ENCODE measurements at places on chromosomes 5 and 9. TPM values are rescaled to one million over a fixed set of nuclear protein-coding genes. Genes with fewer than 3 reads are reported as not detected.

DNA sequence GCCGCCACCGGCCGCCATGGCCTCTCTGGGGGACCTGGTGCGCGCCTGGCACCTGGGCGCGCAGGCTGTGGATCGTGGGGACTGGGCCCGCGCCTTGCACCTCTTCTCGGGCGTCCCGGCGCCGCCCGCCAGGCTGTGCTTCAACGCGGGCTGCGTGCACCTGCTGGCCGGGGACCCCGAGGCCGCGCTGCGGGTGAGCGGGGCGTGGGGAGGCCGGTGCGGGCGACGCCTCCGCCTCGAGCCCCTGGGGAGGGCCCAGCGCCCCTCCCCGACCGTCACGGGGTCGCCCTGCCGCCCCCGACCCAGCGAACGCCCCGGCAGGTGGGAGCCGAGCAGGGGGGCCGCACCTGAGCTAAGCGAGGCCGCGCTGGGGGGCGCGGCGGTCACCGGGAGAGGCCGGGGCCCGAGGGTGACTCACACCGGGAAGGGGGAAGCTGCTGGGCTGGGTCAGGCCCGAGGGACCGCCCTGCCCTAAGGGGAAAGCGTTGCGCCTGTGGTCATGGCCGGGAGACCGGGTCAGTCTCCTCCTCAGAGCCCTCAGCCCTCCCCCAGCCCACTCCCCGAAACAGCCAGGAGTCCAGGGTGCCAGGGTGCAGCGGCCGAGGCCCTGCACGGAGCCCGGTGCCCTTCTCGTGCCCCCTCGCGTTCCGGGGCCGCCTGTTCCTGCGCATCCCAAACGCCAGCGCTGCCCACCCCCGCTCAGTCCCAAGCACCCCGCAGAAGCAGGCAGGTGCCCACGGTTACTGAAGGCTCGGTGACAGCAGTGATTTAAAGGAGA is 510 bp downstream of the NOXA1 start:
- DNase-seq = no peak

- no peak for DNase-seq
Observed at GRCh38 chr9:122197426-122197825, 31.3 kb downstream of the LHX6 start.

DNA sequence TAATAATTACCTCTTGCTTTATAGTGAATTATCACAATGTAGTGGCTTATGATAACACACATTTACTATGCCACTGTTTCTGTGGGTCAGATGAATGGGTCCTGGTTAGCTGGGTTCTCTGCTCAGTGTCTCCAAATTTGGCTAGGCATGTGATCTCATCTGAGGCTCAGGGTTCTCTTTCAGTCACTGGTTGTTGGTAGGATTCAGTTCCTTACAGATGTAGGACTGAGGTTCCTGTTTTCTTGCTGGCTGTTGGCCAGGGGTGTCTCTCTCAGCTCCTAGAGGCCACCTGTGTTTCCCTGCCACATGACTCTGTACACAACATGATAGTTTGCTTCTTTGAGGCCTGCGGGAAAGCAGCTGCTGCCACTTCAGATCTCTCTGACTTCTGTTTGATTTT is 7.1 kb downstream of the NFX1 start:
- DNase-seq = peak; percentile 25

RMI1 gene
- total RNA-seq = 0.21 TPM

RGS7BP gene
- 9.2 TPM for total RNA-seq

COL5A1 gene
- total RNA-seq = 99.6 TPM
